AML-193 (cell line): ENCODE measurements at places on chromosomes 3 and 15.

GRCh38 chr3:169510693-169511010, 152.9 kb downstream of the MECOM start:
- no peak for DNase-seq

DNA sequence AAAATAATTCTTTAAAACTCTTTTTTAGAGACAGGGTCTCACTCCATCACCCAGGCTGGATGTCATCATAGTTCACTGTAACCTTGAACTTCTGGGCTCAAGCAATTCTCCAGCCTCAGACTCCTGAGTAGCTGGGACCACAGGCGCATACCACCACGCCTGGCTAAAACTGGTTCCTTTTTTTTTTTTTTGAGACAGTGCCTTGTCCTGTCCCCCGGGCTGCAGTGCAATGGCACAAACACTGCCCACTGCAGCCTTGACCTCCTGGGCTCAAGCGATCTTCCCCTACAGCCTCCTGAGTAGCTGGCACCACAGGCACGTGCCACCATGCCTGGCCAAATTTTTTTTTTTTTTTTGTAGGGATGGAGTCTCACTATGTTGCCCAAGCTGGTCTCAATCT, 23.7 kb upstream of the FURIN start:
- DNase-seq = peak; percentile 12

DNA sequence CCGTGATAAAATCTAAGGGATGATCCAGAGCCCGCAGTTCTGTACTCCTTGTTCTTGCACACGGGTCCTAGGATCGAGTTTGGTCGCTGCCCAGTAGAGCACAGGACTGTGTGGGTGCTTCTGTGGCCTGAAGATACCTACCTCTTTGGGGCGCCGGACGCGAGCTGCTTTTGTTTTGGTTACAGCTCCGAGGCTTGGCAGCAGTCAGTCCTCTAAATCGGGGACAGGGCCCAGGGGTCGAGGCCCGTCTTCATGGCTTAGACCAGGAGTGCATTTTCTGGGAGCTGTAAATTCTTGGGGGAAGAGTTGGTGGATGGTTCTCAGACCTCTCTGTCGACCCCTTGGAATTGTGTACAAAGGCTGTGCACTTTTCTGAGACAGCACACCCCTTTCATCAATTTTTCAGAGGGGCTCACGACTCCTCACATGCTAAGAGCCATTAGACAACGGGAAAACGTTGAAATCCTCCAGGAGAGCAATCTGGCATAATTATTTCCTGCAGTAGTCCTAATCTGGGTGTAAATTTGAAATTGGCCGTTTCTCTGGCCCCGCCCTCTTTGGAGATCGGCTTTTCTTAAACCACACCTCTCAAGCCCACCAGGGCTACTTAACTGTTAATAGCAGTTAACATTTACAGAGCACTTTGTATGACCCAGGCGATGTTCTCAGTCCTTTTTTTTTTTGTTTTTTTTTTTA, 928 bp downstream of the CEP97 start:
- DNase-seq = peak; percentile 27

DNA sequence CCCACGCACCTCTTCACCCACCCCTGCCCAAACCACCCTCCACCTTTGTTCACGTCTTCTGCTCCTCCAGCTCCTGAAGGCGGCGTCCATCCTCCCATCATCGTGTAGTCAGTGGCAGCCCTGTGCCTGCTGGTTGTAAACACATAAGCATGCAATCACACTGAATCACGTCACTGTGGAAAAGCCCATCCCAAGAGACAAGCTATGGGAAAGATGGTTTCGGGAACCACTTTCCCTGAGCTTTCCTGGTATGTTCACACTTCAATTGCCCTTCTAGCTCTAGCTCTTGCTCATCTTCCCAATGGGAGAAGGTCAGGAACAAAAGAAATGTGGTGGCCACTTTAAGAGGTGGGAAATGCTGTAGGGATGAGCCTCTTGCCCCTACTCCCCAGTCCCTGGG, 14.4 kb upstream of the GOLGA8J start:
- DNase-seq = no peak

- DNase-seq = no peak
Observed at GRCh38 chr15:48470096-48470495, 138.9 kb downstream of the DUT start.

GRCh38 chr3:145175626-145176025, 985.4 kb downstream of the PLOD2 start:
- no peak for DNase-seq

DNA sequence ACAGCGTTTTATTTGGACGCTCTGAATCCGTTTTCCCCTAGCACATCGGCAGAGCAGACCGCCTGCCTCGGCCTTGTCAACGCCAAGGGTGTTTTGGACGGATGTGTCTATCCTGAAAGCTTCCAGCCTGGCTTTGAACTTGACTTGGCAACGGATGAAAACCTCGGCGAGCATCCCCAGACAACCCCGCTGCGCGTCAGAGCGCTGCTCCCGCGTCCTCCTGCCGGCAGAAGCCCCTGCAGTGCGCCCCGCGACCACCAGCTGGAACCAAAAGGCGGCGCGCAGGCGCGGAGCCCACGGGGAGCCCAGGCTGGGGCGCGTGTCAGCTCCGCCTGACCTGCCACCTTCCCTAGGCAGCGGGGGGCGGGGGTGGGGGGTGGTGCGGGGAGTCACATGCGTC, 26.2 kb upstream of the ARL8B start:
- DNase-seq = no peak

DNA sequence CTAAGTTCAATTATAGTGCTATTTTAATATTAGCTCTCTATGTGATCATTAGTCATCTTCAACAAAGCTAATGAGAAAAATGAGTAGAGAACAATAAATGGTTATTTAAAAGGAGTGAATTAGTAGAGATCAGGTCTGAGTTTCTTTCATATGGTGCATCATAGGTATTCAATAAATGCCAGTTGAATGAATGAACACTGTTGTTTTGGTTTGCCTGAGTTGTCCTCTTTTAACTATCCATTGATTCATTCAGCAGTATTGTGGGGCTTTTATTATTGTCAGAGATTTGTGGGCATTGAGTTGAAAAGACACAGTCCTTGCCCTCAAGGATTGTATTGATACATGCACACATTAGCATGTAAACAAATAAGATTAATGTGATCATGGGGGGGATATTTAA, 88.2 kb downstream of the AGBL1 start:
- DNase-seq = no peak

DNA sequence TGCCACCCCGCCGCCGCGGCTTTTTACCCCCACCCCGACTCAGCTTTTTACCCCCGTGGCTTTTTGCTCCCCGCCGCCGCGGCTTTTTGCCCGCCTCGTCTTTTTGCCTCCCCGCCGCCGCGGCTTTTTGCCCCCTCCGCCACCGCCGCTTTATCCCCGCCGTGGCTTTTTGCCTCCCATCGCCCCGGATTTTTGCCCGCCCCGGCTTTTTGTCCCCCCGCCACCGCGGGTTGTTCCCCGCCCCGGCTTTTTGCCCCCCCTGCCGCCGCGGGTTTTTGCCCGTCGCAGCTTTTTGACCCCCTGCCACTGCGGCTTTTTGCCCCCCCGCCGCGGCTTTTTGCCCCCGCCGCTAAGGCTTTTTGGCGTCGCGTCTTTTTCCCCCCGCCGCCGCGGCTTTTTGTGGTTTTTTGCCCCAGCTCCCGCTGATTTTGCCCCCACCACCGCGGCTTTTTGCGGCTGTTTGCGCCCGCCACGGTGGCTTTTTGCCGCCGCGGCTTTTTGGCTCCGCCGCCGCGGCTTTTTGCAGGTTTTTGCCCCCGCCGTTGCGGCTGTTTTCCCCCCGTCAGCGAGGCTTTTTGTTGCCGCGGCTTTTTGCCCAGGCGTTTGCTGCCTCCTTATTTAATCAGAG, 597.2 kb downstream of the GOLGA6L6 start:
- DNase-seq = no peak

DNA sequence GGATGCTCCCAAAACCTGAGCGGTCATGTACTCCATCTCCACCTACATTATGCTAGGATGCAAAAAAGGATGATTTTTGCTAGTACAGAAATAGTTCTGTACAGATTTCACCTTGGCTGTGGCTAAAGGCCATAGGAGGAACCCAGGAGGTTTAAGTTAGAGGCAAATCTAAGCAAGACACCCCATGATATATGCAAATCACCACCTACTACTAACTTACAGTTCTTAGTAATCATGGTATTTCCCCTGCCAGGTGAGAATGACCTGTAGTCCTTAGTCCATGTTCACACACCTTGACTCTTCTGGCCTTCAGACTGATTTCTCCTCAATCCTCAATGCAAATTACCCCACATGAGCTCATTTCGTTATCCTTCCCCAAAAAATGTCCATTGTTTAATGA, 154.2 kb downstream of the IMPG2 start:
- no peak for DNase-seq

DNA sequence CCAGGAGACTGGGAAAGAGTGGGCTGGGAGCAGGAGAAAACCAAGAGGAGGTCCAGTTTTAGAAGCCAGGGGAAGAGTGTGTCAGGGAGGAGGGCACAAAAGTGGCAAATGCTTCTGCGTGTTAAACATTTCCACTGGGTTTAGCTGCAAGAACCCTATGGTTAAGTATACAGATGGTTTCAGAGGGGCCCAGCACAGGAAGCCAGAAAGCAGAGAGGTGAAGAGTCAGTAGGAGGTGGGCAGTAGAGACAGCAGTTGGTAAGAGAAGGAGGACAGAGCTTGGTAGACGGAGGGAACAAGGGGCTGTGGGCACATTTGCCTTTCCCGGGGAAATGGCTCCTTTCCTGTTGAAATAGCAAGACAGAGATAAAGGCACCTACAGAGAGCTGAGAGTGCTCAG, 133.8 kb downstream of the EPHB1 start:
- no peak for DNase-seq

DNA sequence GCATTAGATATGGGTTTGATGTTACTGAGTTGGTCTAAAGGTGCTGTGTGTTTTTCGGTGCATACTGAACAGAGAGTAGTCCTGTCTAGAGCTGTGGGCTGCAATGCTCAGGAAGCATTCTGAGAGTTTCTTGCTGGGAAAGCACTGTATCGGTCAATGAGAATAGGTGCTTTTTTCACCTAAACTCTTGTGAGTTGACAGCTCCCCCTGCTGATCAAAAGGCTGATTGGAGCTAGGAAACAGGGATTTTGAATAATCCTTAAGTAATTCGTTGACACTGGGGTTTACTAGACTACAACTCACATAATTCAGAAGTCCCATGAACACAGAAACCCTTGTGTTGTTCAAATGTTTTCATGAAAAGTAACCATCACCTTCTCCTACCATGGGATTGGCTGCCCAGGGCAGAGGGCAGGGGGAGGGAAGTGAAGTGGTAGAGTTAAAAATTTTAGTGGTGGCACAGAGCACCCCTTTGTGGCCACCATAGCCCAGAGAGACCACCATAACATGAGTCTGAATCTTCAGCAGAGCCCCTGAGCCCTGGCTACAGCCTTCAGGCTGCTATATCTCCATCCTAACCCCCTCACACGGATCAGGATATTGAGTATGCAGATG, 13.0 kb upstream of the MANF start:
- peak; percentile 65 for DNase-seq

- DNase-seq = no peak
Observed at GRCh38 chr15:58473724-58474123, 41.9 kb downstream of the LIPC start.

DNA sequence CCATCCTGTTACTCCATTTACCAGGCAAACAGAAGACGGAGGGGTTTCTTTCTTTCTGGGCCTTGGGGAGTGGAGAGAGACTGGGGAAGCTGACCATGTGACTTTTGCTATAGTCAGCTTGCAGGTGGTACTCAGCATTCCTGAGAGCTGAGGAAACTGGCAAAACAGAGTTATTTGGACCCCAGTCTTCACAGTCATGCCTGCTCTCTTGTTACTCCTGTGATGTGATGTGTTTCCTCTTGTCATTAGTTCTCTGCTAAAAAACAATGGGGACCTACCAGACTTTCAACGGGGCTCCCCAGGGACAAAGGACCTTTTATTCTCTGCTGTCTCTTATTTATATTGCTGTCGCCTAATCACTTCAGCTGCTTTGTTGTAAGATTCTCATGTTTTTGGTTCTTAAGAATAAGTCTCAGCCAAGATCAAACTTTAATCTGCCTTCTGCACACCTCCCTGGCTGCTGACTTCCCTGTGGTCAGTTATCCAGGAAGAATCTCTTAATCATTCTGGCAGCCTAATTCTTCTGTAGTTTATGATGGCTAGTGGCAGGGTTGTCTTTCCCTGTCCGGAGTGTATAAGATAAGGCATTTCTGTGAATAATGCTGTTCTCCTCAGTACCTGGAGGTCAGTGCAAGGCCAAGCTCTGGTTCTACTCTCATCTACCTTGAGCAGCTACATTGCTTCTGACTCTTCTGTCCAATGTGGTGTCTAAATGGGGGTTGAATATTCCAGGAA, 8.8 kb downstream of the STARD9 start:
- no peak for DNase-seq

DNA sequence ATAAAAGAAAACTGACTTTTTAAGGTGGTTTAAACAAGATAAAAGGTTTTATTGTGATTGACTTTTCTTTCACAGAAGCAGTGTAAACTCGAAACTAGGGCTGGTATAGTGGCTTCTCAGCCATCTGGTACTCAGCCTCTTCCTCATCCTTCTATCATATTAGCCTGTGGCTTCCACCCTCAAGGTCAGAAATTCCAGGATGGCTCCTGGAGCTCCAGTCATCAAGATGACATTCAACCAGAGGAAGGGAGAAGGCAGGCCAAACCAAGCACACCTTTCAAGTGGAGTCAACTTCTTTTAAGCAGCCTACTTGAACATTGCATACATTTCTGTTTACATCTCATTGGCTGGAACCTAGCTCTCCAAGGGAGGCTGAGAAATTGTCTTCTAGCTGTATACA, 1.3 kb upstream of the MESD start:
- DNase-seq = no peak

- no peak for DNase-seq
Observed at GRCh38 chr15:57296473-57297162, 79.7 kb upstream of the CGNL1 start.

DNA sequence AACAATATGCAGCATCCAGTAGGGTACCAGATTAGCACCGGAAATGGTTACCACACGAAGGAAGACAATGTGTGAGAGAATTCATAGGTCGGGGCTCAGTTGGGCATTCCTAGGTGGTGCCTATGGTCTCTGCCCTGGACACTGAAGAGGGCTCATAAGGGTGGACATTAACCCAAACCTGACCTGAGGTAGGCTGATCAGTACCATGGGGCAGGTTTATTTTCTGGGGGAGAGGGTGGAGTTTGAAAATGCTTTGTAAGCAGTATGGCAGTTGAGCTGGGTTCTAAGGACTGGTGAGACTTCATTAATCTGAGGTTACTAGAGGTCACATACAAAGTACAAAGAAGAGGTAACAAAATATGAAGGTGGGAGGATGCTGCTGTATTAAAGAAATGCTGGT, 68.4 kb downstream of the RPL22L1 start:
- no peak for DNase-seq
